GM06990 (cell line): ENCODE measurements at places on chromosomes 2 and 18.

- no peak for DNase-seq
Measured at GRCh38 chr2:61379521-61379920, 91.4 kb downstream of the USP34 start.

GRCh38 chr18:6744816-6745455 is 15.4 kb downstream of the ARHGAP28 start:
- DNase-seq, result no peak

DNA sequence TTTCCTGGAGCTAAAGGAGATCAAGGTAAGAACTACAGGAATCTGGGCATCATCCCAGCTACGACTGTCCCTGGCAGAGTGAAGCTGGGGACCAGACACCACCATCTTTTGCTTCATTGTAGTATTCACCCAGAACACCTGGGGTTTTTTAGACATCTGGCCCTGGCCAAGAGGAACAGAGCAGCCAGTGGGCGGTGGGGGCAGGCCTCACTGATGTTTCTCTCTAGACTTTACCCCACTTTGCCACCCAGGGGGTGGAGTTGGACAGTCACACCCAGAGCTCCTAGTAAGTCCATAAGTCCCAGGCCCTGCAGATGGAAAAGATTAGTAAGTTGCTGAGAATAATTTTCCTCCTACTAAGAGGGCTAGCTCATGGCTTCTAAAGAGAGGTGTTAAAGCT is 39.6 kb downstream of the MARCO start:
- DNase-seq, result no peak

DNA sequence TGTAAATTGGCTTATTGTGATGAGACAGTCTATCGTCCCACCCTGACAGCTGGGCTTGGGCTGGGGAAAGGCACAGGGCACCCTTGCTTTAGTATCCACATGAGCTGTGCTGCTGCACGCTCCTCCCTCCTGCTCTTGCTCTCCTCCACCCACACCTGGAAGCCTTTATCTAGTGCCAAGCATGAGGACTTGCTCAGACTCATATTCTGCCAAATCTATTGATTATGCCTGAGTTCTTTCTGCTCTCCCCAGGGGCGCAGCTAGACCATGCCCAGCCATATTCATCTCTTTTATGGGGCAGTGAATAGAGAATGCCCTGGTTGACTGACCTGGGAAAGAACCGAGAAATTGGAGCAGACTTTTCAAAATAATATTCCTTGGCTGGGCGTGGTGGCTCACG is 29.0 kb upstream of the DPYSL5 start:
- DNase-seq, result no peak

GRCh38 chr2:154720651-154721050 is 22.2 kb downstream of the KCNJ3 start:
- no peak for DNase-seq

DNA sequence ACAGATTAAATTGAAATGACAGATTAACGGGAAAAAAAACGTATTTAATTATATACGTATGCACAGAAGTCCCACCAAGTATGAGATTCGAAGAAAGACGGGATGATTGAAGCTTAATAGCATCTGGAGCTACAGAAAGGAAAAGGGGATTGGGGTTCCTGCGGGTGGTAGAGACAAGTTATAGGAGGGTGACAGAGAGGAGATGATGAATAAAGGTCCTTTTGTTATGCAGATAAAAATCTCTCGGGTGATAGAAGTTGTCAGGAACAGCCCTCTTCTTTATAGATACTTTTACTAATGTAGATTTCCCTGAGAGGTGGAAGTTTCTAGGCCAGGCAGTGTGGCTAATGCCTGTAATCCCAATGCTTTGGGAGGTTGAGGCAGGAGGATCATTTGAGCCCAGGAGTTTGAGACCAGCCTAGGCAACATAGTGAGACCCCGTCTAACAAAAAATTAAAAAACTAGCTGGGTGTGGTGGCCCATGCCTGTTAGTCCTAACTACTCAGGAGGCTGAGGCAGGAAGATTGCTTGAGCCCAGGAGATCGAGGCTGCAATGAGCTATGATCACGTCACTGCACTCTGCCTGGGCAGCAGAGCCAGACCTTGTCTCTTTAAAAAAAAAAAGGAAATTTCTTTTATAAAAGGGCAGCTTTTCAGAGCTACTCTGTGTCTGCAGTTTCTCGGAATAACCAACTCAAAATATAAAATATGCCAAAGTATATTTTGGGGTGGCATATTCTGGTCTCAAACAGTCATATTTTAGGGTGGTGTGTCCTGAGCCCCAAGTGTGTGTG is 113.0 kb downstream of the STPG4 start:
- no peak for DNase-seq

DNA sequence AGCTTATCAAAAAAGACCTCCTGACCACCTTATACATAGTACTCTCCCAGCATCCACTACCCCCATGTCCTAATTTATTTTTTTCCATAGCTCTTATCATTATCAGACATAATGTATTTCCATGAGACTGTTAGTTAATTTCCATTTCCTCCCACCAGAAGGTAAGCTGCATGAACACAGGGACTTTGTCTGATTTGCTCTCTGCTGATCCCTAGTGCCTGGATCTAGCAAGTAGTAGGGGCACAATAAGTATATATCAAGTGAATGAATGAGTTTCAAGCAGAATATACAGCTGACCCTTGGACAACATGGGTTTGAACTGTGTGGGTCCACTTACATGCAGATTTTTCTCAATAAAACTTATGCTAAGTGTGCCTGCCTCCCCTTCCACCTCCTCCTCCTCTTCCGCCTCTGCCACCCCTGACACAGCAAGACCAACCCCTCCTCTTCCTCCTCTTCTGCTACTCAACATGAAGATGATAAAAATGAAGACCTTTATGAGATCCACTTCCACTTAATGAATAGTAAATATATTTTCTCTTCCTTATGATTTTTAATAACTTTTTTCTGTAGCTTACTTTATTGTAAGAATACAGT is 53.8 kb downstream of the CTAGE1 start:
- no peak for DNase-seq

- DNase-seq, result no peak
Measured at GRCh38 chr2:40554665-40555294, 102.9 kb upstream of the SLC8A1 start.

- DNase-seq, result no peak
Measured at GRCh38 chr2:42743659-42743990, 20.3 kb downstream of the OXER1 start.

- no peak for DNase-seq
Measured at GRCh38 chr2:51490576-51491234, 458.8 kb upstream of the NRXN1 start.

- DNase-seq, result no peak
Measured at GRCh38 chr18:23645568-23646175, 17.0 kb downstream of the ANKRD29 start.

GRCh38 chr2:109186656-109187250 is 57.7 kb downstream of the SH3RF3 start:
- DNase-seq, result no peak

DNA sequence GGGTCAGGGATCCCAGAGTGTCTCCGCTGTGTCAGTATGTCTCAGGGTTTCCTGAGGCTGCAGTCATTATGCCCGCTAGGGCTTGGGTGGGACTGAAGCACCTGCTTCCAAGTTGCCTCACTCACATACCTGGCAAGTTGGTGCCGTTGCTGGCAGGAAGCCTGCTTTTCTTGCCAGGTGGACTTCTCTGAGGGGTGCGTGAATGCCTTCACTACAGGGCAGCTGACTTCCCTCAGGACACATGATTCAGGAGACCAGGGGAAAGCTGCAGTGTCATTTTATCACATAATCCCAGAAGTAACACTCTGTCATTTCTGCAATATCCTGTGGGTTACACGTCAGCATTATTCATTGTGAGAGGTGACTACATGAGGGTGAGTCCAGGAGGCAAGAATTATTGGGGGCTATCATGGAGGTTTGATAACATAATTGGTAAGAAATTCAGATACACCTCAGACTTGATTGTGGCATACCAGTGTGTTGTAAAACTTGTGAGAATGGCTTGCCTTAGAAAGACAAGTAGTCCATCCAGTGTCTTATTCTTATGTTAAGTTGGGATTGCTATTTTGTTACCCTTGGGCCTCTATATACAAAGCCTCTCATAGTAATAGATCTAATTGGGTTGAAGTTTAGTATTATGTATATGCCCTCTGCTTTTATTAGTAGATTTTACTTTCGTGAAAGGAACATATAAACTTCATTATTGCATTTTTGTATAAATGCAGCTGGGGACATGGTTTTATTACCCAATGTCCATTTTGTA is 44.1 kb downstream of the NEDD4L start:
- DNase-seq, result no peak

- DNase-seq, result no peak
Measured at GRCh38 chr2:189008555-189009262, 34.5 kb downstream of the COL3A1 start.

GRCh38 chr2:6937582-6937981 is 20.4 kb downstream of the RNF144A start:
- DNase-seq, result no peak

DNA sequence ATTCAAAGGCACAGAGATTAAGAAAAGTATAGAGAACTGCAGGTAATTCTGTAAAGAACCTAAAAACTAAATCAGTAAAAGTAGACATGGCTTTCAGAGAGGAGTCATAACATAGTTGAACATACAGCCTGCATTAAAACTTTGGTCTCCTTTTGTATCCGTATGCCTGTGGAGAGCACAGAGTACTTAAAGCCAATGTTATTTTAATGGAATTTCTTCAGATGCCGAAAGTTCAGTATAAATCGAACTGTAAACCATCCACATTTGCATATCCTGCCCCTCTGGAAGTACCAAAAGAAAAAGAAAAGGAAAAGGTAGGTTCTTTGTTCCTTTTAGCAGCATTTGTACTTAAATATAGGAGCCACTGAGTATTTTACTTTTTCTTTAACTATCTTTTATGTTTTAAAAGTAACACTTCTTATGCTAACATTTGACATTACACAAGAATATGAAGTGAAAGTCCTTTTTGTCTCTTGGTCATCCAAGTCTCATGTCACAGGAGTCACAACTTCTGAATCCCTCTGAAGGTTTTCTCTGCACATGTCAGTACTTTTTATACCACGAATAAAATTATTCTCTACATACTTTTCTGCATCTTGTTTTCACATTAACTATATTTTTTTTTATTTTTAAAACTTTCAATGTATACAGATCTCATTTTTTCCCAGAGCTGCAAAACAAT is 34.9 kb upstream of the ARMC9 start:
- DNase-seq, result no peak

DNA sequence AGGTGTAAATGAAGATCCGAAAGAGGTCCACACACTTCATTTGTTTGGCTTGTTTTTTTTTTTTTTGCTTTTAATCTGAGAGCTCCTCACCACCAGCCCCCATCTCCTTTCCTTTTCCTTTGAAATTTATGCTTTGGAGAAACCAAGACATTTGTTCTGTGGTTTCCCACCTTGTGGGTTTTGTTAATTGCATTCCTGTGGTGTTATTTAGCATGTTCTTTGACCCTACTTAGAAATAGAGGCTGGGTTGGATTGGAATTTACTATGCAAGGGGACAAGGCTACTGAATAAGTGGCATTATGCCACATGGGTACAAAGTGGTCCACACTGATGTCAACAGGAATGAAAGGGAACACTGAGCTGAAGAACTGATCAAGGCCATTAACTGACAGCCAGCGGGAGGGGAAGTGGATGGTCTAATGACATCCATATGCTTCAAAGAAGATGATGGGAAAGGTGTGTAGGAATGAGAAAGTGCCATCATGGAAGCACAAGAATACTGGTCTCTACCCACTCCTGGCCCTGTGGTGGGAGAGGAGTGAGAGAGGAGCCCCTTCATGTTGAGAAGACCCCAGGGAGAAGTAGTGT is 8.9 kb downstream of the CCL20 start:
- no peak for DNase-seq

DNA sequence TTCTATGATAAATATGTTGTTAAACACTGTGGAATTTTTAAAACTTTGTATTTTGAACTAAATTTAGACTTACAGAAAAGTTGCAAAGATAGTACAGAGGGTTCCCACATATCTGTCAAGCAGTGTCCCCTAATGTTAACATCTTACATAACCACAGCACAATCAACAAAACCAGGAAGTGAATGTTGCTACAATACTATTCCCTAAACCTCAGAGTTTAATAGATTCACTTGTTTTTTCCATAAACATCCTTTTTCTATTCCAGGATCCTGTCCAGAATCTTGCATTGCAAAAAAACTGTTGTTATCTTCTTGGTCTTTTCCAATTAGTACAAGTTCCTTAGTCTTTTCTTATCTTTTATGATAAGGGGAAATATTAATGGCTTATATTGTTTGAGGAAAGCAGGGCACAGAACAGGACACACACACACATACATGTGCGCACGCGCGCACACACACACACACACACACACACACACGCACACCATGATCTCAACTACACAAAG is 251.1 kb upstream of the TRIB2 start:
- no peak for DNase-seq
